ENCODE measurements at places on chromosomes 7 and 10.

- DNase-seq, result no peak
Measured at GRCh38 chr10:18449611-18450026, 201.8 kb downstream of the NSUN6 start.

DNA sequence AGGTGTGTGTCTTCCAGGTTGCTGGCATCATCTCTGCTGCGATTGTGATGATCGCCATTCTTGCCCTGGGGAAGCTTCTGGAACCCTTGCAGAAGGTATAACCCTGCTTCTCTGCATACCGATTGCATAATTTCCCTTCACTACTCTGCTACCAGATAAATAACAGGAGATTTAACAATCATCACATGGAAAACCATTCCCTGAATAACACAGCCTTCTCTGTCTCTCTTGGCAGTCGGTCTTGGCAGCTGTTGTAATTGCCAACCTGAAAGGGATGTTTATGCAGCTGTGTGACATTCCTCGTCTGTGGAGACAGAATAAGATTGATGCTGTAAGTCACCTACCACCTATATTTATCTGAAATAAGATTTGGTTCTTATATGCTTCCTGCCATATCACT lies 33.8 kb downstream of the SLC26A4 start:
- no peak for DNase-seq

DNA sequence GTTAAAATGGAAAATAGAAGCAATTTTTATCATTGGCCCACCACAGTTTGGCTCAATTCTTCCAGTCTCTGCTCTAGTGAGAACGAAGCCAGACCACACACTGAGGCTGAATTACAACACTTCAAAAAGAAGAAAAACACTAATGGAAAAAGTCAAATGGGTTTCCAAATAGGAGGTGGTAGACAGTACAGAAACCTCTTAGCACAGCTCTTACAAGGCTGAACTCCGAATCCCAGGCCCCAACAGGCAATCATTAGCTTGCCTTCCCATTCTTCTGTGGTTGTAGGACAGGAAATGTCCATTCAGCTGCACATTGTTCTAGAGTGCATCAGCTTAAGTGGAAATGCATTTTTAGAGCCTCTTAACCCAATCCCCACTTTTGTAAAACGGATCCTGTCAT lies 115.1 kb upstream of the MEOX2 start:
- DNase-seq, result peak; percentile 8

- DNase-seq, result no peak
Measured at GRCh38 chr10:103781329-103782061, 73.9 kb downstream of the SH3PXD2A start.

- DNase-seq, result no peak
Measured at GRCh38 chr10:3524086-3524960, 260.7 kb downstream of the KLF6 start.

- DNase-seq, result no peak
Measured at GRCh38 chr10:69952821-69953221, 99.8 kb upstream of the MACROH2A2 start.

- no peak for DNase-seq
Measured at GRCh38 chr7:47444376-47445098, 137.4 kb downstream of the TNS3 start.

- no peak for DNase-seq
Measured at GRCh38 chr7:142581341-142581740, 167.9 kb upstream of the PRSS1 start.

GRCh38 chr7:85423209-85423895 lies 236.5 kb upstream of the SEMA3D start:
- DNase-seq, result no peak

GRCh38 chr7:39589323-39590111 lies 23.3 kb downstream of the YAE1 start:
- DNase-seq, result no peak

DNA sequence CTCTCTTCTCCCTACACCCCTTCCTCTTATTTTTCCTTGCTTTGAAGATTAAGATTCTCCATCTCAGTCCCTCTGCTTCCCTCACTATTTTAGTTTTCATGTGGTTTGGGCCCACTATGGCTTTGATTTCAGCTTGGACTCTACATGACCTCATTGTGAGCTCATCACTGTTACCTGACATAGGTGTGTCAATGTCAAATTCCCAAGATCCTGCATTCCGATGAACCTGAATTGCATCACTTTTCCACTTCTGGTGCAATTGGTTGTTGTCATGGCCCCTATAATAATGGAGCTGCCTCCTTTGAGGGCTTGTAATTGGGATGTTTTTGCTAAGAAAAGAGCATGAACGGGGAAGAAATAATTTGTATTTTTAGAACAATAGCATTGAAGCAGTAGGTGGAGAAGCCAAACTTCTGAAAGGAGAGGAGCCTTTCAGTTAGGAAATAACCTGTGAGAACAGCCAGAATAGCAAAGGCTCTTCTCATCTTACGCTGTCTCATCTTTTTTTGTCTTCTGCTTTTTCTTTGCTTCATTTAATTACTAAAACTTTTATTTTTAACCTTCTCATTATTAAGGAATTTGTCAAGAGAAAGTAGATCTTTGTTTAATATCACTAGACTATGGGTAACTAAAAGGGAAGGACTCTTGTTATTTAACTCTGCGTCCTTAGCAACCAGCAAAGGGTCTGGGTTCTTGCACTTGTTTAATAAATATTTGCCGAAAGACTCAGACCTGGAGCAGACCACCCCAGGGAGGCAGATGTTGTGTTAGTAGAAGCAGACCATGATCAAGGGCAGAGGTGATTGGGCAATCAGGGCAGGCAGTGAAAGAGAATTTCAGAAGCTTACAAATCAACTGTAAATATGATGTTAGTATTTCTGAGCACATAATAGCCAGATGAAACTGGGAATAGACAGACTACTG lies 95.4 kb downstream of the TES start:
- DNase-seq, result no peak

Data from G401 (cell line).